ENCODE measurements at places on chromosomes 12 and 14. TPM values are rescaled to one million over a fixed set of nuclear protein-coding genes. Genes with fewer than 3 reads are reported as not detected.
A peak's percentile ranks its signal among the peaks of the same experiment; 100 is the strongest.

- no peak for DNase-seq
Observed at GRCh38 chr12:91211866-91212265, 29.2 kb upstream of the DCN start.

- DNase-seq: no peak
Observed at GRCh38 chr12:47824198-47824597, 4.5 kb upstream of the HDAC7 start.

The AKAP3 gene
- 3.0 TPM for total RNA-seq

DNA sequence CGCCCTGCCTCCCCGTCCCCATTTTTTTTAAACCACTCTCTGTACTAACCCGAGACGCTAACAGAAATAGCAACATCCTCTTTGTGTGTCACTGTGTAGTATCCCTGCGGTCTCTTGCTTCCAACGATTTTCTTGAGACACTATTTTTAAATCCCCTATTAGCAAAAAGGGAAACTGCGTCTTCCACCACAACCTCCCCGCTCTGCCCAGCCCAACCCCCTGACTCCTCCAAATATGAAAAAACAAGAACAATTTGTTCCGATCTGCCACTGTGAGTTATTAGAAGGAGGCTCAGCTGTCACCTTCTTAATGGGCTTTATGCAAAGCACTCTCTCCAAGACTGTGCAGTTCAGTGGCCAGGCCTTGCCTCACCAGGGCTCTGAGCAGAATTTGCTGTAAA lies 76.3 kb downstream of the MAP1LC3B2 start:
- no peak for DNase-seq

- no peak for DNase-seq
Observed at GRCh38 chr12:57874166-57875108, 27.9 kb upstream of the CTDSP2 start.

The ITGA7 gene
- total RNA-seq: 437 TPM

- no peak for DNase-seq
Observed at GRCh38 chr12:26327975-26328644, 132.7 kb downstream of the SSPN start.

DNA sequence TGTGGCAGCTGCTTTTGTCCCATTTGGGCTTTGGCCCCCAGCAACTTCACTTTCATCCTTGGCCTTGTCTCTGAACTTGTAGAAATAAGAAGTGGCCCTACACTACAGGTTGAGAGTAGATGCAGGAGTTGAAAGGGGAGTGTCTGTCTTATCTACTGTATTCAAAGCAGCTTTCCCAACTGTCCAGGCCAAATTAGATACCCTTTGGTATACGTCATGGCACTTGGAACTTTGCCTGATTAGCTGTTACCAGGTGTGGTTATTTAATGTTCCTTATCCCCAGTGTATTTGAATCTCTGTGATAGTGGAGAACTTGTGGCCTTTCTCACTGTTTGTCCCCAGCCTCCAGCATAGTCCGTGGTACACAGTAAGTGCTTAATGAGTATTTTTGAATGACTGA lies 33.5 kb downstream of the SUDS3 start:
- DNase-seq: no peak

GRCh38 chr14:105256292-105256960 lies 8.1 kb downstream of the BTBD6 start:
- DNase-seq: no peak

DNA sequence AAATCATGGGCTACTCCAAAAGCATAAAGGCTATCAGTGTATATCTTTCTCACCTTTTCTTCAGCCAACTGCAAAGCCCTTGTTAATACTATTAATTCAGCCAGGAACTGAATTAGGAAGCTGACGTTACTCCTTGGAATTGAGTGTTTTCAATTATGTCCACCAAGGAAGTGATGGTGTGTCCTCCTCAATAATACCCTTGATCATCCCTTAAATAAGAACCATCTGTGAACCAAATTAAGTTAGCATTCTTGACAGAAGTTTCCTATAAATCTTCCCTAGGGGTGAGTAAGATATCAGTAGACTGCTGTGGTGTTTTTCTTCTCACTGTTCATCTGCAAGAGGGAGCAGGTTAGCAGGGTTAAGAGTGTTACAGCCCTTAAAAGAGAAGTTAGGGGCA lies 252.3 kb upstream of the AVPR1A start:
- no peak for DNase-seq

The LUM gene
- 34.6 TPM for total RNA-seq

DNA sequence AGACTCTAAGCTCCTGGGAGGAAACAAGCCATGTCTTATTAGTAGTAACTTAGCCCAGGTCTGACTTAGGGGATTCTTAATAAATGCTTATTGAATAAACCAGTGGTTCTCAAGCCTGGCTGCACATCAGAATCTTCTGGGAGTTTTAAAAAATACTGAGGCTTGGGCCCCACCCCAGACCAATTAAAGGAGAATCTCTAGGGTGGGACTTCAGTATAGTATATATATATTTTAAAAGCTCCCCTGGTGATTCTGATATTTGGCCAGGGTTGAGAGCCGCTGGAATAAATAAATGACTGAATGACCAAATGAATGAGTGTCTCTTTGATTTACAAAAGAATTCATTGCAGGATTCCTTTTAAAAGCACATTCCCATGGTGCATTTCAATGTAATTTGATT lies 151.5 kb upstream of the GSC start:
- DNase-seq: no peak

GRCh38 chr12:46214668-46215436 lies 54.0 kb downstream of the SLC38A1 start:
- no peak for DNase-seq

DNA sequence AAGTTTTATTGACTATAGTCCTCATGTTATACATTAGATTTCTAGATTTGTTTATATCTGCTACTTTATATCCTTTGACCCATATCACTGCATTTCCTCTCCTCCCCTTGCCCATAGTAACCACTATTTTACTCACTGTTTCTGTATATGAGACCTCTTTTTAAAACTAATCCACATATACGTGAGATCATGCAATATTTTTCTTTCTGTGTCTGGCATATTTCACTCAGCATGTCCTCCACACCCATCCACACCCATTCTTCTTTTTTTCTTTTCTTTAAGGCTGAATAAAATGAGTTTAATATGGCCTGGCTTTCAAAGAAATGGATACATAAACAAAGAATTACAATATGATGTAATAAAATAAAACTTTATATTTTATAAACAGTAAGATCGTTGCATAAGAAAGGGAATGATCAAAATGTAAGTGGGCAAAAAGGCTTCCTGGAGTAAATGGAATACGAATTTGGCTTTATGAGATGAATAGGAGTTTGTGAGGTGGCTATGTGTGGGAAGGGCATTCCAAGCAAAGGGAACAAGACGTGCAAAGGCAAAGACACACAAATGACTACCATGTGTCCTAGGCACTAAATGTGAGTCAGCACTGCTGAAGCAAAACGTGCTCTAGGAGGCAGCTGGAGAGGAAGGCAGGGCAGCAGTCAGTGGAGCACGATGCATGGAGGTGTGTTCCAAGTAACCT lies 53.2 kb upstream of the HIF1A start:
- no peak for DNase-seq

The GARIN6 gene
- total RNA-seq: not detected

DNA sequence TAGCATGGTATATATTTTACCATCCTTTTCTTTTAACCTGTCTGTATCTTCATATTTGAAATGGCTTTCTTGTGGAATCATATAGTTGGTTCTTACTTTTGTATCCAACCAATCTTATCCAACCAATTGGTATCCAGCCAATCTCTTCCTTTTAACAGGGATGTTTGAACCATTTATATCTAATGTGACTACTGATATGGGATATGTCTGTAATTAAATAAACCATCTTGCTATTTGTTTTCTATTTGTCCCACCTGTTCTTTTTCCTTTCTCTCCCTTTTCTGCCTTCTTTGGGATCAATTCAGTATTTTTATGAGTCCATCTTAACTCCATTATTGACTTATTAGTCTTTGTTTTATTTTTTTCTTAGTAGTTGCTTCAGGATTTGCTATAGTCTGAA lies 30.8 kb upstream of the SNX6 start:
- DNase-seq: no peak

GRCh38 chr14:60537663-60538062 lies 28.7 kb downstream of the SIX6 start:
- no peak for DNase-seq

DNA sequence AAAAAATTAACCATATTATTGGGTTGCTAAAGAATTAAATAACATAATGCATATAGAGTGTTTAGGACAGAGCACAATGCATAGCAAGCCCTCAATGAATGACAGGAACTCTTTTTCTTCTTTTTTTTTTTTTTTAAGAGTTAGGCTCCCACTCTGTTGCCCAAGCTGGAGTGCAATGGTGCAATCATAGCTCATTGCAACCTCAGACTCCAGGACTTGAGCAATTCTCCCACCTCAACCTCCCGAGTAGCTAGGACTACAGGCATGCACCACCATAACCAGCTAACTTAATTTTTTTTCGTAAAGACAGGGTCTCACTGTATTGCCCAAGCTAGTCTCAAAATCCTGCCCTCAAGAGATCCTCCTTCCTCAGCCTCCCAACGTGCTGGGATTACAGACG lies 20.5 kb upstream of the MTERF2 start:
- DNase-seq: no peak

GRCh38 chr14:99157676-99158075 lies 114.3 kb downstream of the BCL11B start:
- DNase-seq: no peak

- peak; percentile 90 for DNase-seq
Observed at GRCh38 chr12:123043536-123044001, 63.1 kb downstream of the ARL6IP4 start.

- no peak for DNase-seq
Observed at GRCh38 chr12:124403273-124403672, 108.4 kb downstream of the RFLNA start.

Measured in Right ventricle myocardium superior (tissue), 1 donor.